ENCODE measurements at places on chromosomes 5 and 9.

- no peak for DNase-seq
Measured at GRCh38 chr5:15573590-15573989, 73.6 kb downstream of the FBXL7 start.

DNA sequence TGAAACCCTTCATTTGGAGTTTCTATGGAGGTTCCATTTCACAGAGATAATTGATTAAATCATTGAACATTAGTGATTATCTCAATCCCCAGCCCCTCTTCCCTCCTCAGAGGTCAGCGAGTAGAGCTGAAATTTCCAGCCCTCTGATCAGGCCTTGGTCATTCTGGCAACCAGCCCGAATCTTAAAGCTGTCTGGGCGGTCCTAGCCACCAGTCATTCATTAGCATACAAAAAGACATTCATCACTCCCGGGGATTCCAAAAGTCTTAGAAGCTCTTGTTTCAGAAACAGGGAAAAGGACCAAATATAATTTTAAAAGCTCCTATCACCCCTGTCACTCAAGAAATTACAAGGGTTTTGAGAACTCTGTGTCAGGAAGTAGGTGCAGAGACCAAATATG, 41.3 kb downstream of the ZNF474 start:
- no peak for DNase-seq

- DNase-seq, result no peak
Measured at GRCh38 chr9:103992938-103993579, 101.0 kb upstream of the SMC2 start.

DNA sequence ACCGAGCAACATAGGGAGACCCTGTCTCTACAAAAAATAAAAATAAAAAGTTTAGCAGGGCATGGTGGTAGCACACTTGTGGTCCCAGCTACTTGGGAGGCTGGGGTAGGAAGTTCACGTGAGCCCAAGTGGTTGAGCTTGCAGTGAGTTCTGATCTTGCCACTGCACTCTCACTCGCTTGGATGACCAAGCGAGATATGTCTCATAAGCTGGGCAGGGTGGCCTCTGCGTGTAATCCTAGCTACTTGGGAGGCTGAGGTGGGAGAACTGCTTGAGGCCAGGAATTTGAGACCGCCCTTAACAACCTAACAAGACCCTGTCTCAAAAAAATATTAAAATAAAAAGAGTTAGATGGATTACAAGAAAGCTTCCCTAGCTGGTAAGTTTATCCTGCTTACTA, 32.5 kb downstream of the RASA1 start:
- no peak for DNase-seq

DNA sequence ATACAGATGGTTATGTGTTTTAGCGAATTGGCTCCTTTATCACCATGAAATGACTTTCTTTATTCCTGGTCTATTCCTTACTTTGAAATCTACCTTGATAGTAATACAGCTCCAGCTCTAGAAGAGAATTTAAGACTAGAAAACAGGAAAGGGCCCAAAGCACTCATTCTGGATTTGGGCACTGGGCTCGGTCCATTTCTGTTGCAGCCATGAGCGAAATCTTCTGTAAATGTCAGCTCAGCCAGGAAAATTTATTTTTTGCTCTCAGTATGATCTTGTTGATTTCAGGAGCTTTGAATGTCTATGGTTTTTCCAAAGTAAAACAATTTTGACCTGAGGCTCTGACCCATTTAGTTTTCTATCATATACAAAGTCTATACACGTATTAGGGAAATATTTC, 104.1 kb downstream of the DIRAS2 start:
- DNase-seq, result no peak

DNA sequence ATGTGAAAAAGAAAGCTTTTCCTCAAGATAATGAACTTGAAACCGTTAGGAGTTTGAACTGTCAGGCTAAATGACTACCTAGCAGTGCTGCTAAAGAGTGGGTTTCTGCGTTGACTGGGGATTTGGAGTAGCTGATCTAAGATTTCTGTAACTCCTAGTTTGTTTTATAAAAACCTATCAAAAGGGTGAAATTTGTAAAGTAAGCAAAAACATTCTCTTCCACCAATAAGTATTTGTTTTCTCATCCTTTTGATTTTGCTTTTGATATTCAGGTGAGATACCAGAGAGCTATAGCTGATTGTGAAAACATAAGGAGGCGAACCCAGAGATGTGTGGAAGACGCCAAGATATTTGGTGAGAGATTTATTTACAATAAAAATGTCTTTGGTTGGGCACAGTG, 4.1 kb downstream of the GRPEL2 start:
- no peak for DNase-seq

DNA sequence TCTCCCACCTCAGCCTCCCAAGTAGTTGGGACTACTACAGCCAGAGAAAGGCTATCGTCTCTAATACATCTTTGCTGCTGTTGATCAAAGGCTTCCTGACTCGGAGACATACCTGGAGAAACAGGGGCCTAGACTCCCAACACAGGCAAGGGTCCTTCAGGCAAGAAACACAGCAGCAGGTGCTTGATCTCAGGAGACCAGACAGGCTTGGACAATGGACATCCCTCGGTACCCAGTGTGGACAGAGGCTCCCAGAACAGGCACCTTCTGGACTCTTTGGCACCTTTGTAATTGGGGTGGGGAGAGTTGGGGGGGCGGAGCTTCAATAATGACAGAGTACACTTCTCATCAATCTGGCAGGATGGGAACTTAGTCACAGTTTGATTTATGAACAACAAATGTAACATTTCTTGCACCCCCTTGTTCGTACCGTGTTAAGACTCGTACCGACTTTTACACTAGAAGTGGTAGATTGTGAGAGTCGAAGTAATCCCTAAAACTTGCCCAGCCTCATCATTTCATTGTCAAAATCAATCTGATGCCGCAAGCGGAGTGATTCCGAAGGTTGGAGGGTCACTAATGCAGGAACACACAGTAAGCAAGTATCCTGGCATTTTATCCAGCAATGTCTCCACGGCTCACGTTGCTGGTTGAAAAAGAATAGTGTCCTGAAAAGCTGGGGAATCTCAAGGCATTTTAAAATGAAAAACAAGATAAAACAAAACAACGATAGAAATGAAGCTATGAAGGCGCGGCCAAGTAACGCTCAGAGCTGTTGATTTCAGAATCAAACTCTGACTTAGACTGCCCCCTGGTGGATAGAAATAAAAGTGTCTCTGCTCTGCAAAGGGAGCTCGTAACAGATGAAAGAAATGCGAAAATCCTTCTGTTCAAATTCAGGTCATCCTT, 46.4 kb upstream of the STK32A start:
- no peak for DNase-seq

GRCh38 chr5:171816666-171817065, 31.0 kb downstream of the SMIM23 start:
- DNase-seq, result no peak

DNA sequence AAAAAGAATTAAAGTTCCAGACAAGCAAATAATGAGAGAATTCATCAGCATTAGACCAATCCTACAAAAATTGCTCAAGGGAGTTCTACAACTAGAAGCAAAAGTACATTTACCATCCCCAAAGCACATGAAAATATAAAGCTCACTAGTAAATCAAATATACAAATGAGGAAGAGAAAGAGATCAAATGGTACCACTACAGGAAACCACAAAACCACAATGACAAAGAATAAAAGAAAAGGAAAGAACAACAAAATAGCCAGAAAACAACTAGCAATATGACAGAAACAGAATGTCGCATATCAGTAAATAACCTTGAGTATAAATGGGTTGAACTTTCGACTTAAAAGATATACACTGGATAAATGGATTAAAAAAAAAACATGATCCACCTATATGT, 739.0 kb downstream of the DTWD2 start:
- no peak for DNase-seq

- no peak for DNase-seq
Measured at GRCh38 chr9:132748450-132748849, 78.2 kb downstream of the GTF3C4 start.

DNA sequence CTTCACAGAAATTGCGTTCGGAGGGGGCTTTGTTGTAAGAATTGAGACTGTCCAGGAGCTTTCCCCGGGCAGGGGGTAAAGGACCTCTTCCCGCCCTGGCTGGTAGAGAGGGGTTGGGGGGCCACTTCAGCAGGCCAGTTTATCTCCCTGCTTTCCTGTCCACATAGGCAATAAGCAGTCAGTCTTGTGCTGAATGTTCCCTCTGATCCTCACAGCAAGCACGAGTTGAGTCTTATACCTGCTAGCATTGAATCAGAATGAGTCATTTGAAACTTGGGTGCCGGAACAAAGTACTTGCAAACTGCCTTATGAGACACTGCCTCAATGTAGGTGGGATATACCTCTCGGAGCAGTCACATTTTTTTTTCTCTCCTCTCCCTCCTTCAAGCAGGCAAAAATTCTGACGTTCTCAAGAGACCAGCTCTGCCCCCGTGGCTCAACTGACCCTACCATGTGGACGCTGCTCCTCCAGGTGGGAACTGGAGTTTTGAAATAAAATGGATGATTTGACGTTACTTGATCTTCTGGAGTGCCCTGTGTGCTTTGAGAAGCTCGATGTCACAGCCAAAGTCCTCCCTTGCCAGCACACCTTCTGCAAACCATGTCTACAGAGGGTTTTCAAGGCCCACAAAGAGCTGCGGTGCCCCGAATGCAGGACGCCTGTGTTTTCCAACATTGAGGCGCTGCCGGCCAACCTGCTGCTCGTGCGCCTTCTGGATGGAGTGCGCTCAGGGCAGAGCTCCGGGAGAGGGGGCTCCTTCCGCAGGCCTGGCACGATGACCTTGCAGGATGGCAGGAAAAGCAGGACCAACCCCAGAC, 1.3 kb downstream of the SH3RF2 start:
- DNase-seq, result no peak

GRCh38 chr9:80881320-80881719, 808.0 kb downstream of the TLE1 start:
- no peak for DNase-seq

- no peak for DNase-seq
Measured at GRCh38 chr5:82183828-82184227, 94.3 kb downstream of the RPS23 start.

DNA sequence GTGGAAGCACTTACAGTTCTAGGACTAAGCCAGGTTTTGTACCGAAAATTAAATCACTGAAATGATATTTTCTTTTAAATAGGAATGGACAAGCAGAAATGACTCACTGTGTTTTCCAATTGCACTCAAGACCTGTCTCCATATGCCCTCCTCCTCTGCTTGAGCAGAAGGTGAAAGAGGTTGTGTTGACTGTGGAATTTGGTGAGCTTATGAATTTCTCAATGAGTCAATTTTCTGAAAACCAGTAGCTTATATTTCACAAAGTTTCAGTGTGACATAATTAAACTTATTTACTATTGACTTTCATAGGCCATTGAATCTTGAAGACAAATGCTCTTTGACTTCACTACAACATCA, 249.9 kb downstream of the NPR3 start:
- no peak for DNase-seq

DNA sequence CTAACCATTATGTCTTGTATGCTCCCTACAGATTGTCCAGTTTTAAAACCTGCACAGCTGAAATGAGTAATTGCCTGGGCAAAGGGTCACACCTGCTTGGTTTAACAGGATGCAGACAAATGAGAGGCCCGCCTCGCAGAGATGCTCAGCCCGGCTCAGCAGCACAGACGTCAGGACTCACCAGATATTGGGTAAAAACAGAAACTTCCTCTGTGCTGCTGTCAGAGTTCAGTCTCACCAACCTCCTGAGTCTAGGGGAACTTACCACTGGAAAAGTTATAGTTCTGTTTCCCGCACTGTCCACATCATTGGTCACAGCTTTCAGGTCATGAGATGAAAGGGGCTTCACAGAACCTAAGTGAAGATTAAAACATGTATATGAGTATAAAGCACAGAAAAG, 152.5 kb downstream of the ESM1 start:
- no peak for DNase-seq

DNA sequence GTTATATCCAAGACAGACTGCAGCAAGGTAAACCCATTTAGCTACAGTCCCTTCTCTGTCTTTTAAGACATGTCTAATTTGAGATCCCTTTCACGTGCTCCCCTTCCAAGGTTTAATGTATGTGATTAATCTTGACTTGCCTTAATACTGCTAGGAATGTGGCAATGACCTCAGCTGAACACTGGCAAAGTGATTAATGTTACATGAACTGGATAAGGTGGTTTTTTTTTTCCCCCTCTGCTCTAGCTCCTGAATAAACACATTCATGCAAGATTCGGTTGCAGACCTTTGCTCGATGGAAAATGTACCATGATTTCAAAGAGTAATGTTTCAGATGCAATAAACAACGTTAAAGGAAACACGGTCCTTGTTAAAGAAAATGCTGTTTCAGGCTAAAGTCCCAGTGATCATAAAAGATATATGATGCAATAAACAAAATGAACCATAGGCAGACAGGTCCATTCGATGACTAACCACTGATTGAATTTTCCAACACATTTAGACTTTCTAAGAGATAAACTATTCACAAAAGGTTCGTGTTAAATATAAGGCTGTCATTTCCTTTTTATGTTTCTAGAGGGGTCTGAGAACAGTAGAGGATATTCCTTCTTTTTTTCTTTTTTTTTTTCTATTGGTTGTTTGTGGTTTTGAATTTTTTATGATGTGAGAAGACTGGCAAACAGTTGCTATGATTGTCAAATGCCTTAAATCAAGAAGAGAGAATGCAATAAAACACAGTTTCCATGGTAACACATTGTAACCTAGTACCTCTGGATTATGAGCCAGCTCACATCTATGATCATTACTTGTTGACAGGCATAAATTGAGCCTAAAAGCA, 44.7 kb upstream of the ZNF608 start:
- DNase-seq, result no peak

DNA sequence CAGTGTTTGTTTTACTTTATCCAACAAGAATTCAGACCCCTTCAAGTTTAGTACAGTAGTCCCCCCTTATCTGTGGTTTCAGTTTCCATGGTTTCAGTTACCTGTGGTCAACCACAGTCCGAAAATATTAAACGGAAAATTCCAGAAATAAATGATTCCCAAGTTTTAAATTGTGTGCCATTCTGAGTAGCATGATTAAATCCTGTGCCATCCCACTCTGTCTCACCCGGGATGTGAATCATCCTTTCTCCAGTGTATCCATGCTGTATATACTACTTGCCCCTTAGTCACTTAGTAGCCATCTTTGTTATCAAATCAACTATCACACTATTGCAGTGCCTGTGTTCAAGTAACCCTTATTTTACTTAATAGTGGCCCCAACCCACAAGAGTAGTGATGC, 153.8 kb upstream of the RASA1 start:
- no peak for DNase-seq

GRCh38 chr5:127958421-127959011, 125.0 kb upstream of the SLC12A2 start:
- no peak for DNase-seq

DNA sequence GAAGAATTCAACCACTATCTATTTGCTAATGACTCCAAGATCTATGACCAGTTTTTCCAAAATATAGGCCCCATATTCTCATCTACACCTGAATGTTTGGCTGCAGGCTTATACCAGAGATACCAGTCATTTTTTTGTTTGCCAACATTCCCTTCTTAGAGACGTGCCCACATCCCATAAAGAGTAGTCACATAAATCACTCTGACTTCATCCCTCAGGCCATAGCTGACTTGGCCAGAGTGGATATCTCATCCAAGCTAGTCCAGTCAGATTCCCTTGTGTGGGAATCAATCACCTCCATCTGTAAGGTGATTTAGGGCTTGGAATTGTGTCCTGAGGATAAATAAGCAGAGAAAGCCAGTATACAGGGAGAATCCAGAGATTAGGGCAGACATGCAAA, 124.3 kb upstream of the SLC24A2 start:
- no peak for DNase-seq
